CD4-positive, alpha-beta T cell (primary cell): ENCODE measurements at places on chromosomes 4 and X.
A peak's percentile ranks its signal among the peaks of the same experiment; 100 is the strongest.

DNA sequence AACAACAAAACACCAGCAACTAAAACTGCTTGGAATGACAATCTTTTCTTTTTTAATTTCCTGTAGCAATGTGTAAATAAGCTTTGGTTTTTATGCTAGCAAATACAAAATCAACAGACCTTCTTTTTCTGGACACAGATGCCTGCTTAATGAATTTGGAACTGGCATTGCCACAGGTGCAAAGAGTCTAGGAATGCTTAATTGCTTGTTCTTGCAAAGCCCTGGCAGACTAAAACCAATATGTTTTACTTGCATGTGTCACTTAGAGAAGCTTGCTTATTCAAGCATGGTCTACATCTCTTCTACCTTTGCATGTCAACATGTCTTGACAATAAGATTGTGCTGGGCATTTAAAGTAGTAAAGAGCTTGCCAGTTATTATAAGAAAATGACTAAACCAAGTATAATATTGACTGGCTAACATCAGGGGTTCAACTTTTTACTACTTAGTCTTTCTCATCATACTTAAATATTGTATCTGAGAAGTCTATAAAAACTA, 656.7 kb upstream of the NDST4 start:
- no peak for DNase-seq

- no peak for DNase-seq
These were observed 72.9 kb downstream of the WDR44 start for GRCh38 chrX:118418811-118419251.

- DNase-seq = peak; percentile 75
These were observed 1.5 kb downstream of the DCUN1D4 start for GRCh38 chr4:51844153-51845054.

GRCh38 chr4:36325926-36326325, 44.5 kb downstream of the DTHD1 start:
- no peak for DNase-seq

DNA sequence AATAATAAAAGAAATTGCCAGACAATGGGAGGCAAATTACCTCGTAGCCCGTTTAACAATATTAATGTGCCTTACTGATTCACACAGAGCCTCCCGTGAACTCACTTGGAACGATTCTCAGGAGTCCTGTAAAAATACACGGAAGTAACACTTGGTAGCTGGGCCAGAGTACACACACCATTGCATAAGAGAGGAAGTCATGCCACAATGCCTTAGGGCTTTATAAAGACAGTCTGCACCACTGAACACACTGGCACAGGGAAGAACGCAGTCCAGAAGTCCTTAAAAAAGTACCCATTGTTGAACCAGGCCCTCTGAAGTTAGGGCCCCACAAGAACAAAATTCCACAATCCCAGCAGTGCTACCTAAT, 15.1 kb downstream of the SLC2A9 start:
- DNase-seq = no peak

- DNase-seq = no peak
These were observed 16.5 kb upstream of the LAS1L start for GRCh38 chrX:65551086-65551485.
